Hair follicular keratinocyte (primary cell): ENCODE measurements at places on chromosomes 13 and 19. TPM values are rescaled to one million over a fixed set of nuclear protein-coding genes. Genes with fewer than 3 reads are reported as not detected.

The GPR183 gene
- not detected in 2 replicates for total RNA-seq

The COMMD6 gene
- total RNA-seq, result 51.9 and 71.5 TPM in 2 replicates

The PNMA8B gene
- under 0.01 and 0.04 TPM in 2 replicates for total RNA-seq

The ZNF524 gene
- total RNA-seq, result 20.2 and 24.9 TPM in 2 replicates

The ZNF260 gene
- 5.4 and 7.0 TPM in 2 replicates for total RNA-seq

The TEX29 gene
- total RNA-seq, result not detected in 2 replicates

The OSCAR gene
- 0.70 and 1.7 TPM in 2 replicates for total RNA-seq

The ZNF793 gene
- 1.2 and 1.9 TPM in 2 replicates for total RNA-seq

The SLC10A2 gene
- not detected in 2 replicates for total RNA-seq

The ZNF486 gene
- total RNA-seq, result 4.4 and 5.1 TPM in 2 replicates

The ZNF667 gene
- total RNA-seq, result 0.72 and 2.2 TPM in 2 replicates

The POU2F2 gene
- total RNA-seq, result 12.5 and 25.6 TPM in 2 replicates

The GIPC3 gene
- total RNA-seq, result not detected in 2 replicates

The LPAR2 gene
- total RNA-seq, result 27.2 and 37.4 TPM in 2 replicates

The TIMM50 gene
- 86.0 and 123 TPM in 2 replicates for total RNA-seq

The KLK3 gene
- not detected in 2 replicates for total RNA-seq

The SMIM44 gene
- not detected in 2 replicates for total RNA-seq

The SOX1 gene
- not detected in 2 replicates for total RNA-seq

The ZNF442 gene
- total RNA-seq, result 0.61 and 2.9 TPM in 2 replicates

The UBE2L5 gene
- total RNA-seq, result not detected in 2 replicates

The SCAMP4 gene
- total RNA-seq, result 54.4 and 68.6 TPM in 2 replicates

The RASIP1 gene
- total RNA-seq, result 17.6 and 25.1 TPM in 2 replicates

The KMT5C gene
- total RNA-seq, result 6.9 and 11.9 TPM in 2 replicates

The ARHGEF1 gene
- total RNA-seq, result 91.3 and 104 TPM in 2 replicates

The NRTN gene
- not detected in 2 replicates for total RNA-seq

The ACER1 gene
- total RNA-seq, result not detected in 2 replicates

The CCDC70 gene
- not detected in 2 replicates for total RNA-seq

The IL11 gene
- total RNA-seq, result 2.9 and 7.0 TPM in 2 replicates

The CGB3 gene
- total RNA-seq, result not detected in 2 replicates

The S1PR5 gene
- total RNA-seq, result 22.5 and 27.2 TPM in 2 replicates

The AP2A1 gene
- total RNA-seq, result 101 TPM in 2 replicates

The PSG7 gene
- total RNA-seq, result not detected in 2 replicates

The KCNRG gene
- total RNA-seq, result 0.08 and 0.23 TPM in 2 replicates

The C2CD4C gene
- total RNA-seq, result 0.15 and 2.0 TPM in 2 replicates

The FPR2 gene
- not detected in 2 replicates for total RNA-seq

The MAST1 gene
- total RNA-seq, result 0.08 and 0.78 TPM in 2 replicates

The C1QTNF9 gene
- not detected in 2 replicates for total RNA-seq

The SLC8A2 gene
- 0.16 TPM in 1 of 2 replicates, not detected in the other for total RNA-seq

The SIGLEC9 gene
- not detected in 2 replicates for total RNA-seq

The NAT14 gene
- 12.7 and 16.3 TPM in 2 replicates for total RNA-seq

The CD177 gene
- total RNA-seq, result 0.15 and 0.23 TPM in 2 replicates

The ZNF546 gene
- 0.68 and 0.78 TPM in 2 replicates for total RNA-seq

The PLEKHF1 gene
- 16.6 and 27.2 TPM in 2 replicates for total RNA-seq

The TMPRSS9 gene
- not detected in 2 replicates for total RNA-seq

The NOVA2 gene
- not detected in 2 replicates for total RNA-seq

The NCAN gene
- total RNA-seq, result not detected in 2 replicates

The FBN3 gene
- not detected in 2 replicates for total RNA-seq

The ZNF253 gene
- 1.1 and 2.2 TPM in 2 replicates for total RNA-seq

The KRTDAP gene
- 1.4 and 4.2 TPM in 2 replicates for total RNA-seq

The ZNF613 gene
- 2.2 and 4.9 TPM in 2 replicates for total RNA-seq
